ENCODE measurements at places on chromosomes 12 and 14. TPM values are rescaled to one million over a fixed set of nuclear protein-coding genes. Genes with fewer than 3 reads are reported as not detected.

DNA sequence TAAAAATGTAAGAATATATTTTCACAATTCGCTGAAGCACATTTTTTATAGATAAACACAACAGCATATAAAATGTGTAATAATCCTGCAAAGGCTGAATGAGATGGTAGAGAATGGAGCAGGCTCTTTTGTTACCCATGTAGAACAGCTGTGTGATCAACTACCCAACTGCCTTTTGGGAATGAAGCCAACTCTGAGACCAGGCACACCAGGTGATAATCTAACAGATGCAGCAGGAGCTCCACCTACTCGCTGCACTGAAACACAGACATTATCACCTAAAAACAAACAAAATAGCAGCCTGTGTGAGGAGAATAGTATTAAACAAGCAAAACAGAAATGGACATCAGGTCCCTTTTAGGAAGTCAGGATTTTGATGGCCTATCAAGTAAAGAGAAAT lies 183.3 kb downstream of the CCDC59 start:
- H3K36me3 ChIP-seq, result no peaks in the 10 kb centered on the region
- DNase-seq, result no peak
- no peak overlapping the region for H3K4me3 ChIP-seq
- H3K4me1 ChIP-seq, result no peaks in the 10 kb centered on the region
- H3K27ac ChIP-seq, result no peak overlapping the region

DNA sequence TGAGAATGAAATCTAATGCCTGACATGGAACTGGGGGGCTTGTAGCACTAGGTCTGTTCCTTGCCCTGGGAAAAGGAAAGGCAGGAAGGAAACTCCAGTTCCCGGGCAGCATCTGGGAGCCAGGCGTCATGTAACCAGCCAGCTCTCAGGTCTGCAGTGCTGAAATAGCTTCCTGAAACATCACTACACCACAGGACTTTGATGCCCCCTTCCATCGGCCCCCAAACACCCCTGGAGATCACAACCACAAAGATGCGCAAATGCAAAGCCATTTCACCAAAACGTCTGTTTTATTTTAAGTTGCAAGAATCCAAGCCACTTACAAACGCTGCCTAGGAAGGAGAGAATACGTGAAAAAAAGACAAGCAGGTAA lies 40.9 kb downstream of the KCTD10 start:
- no peaks in the 10 kb centered on the region for H3K36me3 ChIP-seq
- peaks cover 4% of the 10 kb centered on the region for H3K4me1 ChIP-seq
- no peak overlapping the region for H3K4me3 ChIP-seq
- no peaks in the 10 kb centered on the region for H3K27me3 ChIP-seq
- H3K27ac ChIP-seq, result no peak overlapping the region

DNA sequence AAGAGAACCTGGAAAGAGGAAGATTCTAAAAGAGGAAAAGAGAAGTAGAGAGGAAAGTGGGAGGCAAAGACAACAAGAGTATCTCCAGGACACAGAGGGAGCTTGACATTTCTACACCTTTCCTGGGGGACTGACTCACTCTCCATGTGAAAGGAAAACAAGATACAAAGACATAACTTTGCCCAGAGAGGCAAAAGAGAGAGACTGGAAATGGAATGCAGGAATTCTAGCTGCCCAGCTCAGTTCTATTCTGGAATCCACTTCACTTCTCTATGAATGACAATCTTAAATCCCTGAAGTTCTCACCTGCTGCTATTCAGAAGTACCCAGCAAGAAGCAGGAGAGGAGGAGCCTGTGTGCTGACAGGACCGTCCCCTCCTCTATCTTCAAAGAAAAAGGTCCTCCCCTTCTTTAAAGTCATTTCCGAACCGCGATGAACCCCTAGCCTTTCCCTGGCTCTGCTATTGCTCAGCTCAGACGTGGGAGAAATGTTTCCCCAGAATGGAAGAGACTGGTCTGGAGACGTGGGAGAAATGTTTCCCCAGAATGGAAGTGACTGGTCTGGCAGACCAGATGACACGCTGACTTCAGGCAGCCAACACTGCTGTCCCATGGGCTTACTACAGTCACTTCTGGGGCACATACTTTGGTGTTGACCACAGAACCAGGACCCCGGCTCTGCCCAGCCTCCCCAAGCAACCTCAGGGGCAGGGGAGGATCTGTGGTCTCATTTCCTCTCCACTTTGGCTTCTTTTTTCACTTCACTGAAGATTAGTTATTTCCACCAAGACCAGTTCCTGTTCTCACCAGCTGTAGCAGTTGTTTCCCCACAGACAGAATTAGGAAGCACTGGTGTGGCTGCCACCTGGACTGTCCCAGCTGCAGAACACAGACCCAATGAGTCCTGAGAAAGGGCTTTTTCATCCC lies 8.3 kb downstream of the FMNL3 start:
- H3K27ac ChIP-seq, result peak overlapping the region; percentile 53
- H3K4me3 ChIP-seq, result no peak overlapping the region
- peaks cover 23% of the 10 kb centered on the region for H3K4me1 ChIP-seq

GRCh38 chr12:72282721-72283120 lies 10.6 kb downstream of the TRHDE start:
- no peak overlapping the region for H3K4me3 ChIP-seq
- H3K27me3 ChIP-seq, result peaks cover 3% of the 10 kb centered on the region
- no peaks in the 10 kb centered on the region for H3K4me1 ChIP-seq
- no peaks in the 10 kb centered on the region for H3K36me3 ChIP-seq

GRCh38 chr12:51846911-51847642 lies 1.4 kb downstream of the FIGNL2 start:
- H3K27ac ChIP-seq, result peak overlapping the region; percentile 71
- DNase-seq, result peak; percentile 62
- H3K4me3 ChIP-seq, result peak overlapping the region; percentile 39
- peaks cover 4% of the 10 kb centered on the region for H3K27me3 ChIP-seq
- no peaks in the 10 kb centered on the region for H3K36me3 ChIP-seq
- peaks cover 16% of the 10 kb centered on the region for H3K4me1 ChIP-seq

DNA sequence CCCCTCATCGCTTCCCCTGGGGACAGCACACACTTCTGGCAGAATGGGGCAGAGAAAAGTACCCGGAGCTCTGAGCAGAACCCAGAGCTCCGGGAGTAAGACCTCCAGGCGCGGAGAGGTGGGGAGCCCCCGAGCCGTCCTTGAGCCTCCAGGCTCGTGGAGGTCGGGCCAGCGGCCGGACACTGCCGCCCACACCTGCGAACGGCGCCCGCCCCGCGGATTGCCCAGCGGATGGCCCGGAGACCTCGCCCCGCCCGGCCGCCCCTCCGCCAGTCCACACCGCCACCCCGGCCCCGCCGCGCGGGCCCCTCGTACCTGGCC lies 344 bp downstream of the SPTLC2 start:
- H3K4me1 ChIP-seq, result no peaks in the 10 kb centered on the region
- DNase-seq, result no peak
- H3K27ac ChIP-seq, result peak overlapping the region; percentile 86

DNA sequence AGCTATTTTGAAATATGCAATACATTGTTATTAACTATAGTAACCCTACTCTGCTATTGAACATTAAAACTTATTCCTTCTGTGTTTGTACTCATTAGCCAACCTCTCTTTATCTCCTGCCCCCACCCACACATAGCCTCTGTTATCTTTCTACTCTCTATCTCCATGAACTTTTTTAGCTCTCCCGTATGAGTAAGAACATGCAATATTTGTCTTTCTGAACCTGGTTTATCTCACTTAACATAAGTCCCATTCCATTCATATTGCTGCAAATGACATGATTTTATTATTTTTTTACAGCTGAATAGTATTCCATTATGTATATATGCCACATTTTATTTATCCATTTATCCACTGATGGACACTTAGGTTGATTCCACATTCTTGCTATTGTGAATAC lies 79.0 kb upstream of the AMIGO2 start:
- no peaks in the 10 kb centered on the region for H3K27me3 ChIP-seq
- no peak overlapping the region for H3K27ac ChIP-seq
- H3K4me1 ChIP-seq, result peaks cover 5% of the 10 kb centered on the region
- DNase-seq, result no peak

DNA sequence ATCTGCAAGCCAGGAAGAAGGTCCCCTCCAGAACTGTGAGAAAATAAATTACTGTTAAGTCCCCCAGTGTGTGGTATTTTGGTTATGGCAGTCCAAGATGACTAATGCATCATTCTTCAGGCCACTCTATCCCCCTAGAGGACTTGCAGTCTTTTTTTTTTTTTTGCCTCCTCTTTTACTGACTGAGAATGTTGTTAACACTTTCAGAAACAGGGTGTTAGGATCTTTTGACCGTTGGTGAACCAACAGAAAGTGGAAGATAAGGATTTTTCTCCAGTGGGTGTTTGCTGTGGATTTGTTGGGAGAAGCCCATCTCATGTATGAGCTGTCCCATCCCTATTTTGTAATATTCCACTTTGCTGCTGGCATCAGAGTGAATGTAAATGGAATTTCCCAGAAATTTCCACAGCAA lies 37.8 kb downstream of the MARK3 start:
- peaks cover 1% of the 10 kb centered on the region for H3K36me3 ChIP-seq
- H3K27me3 ChIP-seq, result no peaks in the 10 kb centered on the region
- DNase-seq, result no peak
- peak overlapping the region; percentile 26 for H3K27ac ChIP-seq

DNA sequence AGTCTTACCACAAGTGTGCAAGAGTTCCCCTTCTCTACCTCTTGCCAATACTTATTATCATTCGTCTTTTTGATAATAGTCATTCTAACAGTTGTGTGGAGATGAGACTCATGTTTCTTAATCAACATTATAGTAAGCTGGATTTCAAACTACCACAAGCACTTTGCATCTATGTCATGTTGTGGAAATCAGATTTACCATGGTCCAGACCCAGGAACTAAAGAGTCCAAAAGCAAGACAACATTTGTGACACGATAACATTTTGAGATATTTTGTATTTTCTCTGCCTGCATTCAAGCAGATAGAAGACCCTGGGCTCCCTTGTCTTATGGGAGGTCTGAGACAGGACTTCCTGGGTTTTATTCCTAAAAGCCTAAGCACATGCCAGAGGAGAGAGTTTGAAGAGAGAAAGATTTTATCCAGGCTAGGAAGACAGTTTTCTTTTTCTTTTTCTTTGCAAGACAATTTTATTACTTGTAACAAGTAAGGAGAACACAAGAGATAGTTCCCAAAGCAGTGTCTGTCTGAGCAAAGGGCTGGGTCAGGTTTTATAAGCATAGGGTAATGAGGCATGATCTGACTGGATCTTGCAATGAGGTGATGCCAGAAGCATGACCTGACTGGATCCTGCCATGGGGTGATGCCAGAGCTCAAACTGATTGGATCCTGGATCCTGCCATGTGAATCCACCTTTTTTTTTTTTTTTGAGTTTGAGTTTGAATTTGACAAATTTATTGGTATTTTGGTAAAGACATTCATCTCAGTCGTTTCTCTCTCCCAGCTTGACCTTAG lies 180.5 kb upstream of the HMGA2 start:
- no peak overlapping the region for H3K27ac ChIP-seq
- H3K4me3 ChIP-seq, result no peak overlapping the region
- peaks cover 7% of the 10 kb centered on the region for H3K27me3 ChIP-seq

GRCh38 chr12:114069507-114069906 lies 103.4 kb upstream of the RBM19 start:
- H3K4me3 ChIP-seq, result no peak overlapping the region
- no peaks in the 10 kb centered on the region for H3K36me3 ChIP-seq
- no peak for DNase-seq

- H3K4me1 ChIP-seq, result no peaks in the 10 kb centered on the region
- H3K27me3 ChIP-seq, result no peaks in the 10 kb centered on the region
- no peaks in the 10 kb centered on the region for H3K36me3 ChIP-seq
- no peak overlapping the region for H3K27ac ChIP-seq
Measured at GRCh38 chr14:56005191-56006053, 112.8 kb upstream of the PELI2 start.

DNA sequence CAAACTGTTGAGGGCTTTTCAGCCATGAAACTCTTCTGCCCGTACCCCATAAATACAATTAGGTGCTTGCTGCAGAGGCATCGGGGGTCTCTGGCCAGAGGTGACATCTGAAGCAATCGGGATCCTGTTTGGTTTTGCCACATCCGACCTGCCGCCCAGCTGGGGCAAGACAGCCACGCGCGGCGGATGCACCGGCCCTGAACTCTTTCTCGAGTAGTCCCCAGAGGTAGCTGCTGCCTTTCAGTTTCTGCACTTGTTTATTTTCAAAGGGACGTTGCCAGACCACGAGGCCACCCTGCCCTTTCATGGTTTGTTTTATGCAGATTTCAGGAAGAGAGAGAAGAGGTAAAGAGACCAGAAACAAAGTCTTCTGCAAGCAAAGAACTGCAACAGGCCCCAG lies 10.6 kb upstream of the MLXIP start:
- H3K36me3 ChIP-seq, result no peaks in the 10 kb centered on the region
- H3K27me3 ChIP-seq, result no peaks in the 10 kb centered on the region
- H3K4me3 ChIP-seq, result no peak overlapping the region
- H3K4me1 ChIP-seq, result peaks cover 28% of the 10 kb centered on the region

FAM181A gene
- total RNA-seq, result 4.0 TPM

RFLNA gene
- 1.6 TPM for total RNA-seq

IL22 gene
- not detected for total RNA-seq

All from lung (tissue), 17 donors.